Activated CD8-positive, alpha-beta memory T cell treated with anti-CD3 and anti-CD28 coated beads for 4 hours (primary cell): ENCODE measurements at places on chromosomes 4 and X.
A peak's percentile ranks its signal among the peaks of the same experiment; 100 is the strongest.

DNA sequence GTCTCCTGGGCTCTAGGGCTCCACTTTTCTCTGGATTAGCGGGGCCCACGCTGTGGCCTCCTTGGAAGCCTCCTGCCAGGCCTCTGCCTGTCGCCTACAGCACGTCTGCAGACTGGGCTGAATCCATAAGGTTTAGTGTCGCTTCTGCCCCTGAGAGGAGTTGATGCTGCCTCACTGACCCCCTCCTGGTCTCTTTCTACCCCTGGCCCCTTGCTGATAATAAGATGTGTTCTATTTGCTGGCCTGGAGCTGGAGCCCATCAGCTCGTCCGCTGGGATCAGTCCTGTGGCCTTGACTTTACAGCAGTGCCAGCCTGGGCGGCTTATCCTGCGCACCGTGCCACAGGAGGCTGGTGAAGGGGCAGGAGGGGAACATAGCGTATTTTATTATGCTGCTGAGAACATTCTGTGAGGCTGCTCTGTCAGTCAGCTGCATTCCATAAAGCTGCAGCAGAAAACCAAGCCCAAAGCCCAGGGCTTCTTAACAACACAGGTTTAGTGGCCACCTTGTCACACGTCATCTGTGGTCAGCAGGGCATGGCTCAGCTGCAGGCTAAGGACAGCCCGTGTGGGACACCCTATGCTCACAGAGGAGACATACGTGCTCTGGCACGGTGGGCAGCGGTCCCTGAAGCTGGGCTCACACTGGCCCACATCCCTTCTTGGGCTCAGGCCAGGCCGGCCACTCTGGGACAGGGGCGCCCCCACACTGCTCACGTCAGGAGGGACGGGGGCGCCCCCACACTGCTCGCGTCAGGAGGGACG lies 29.3 kb upstream of the HGFAC start:
- no peak for DNase-seq

- DNase-seq, result no peak
Observed at GRCh38 chr4:77045490-77045889, 30.3 kb downstream of the CCNI start.

GRCh38 chr4:109729718-109730618 lies at the start of gene PLA2G12A:
PLA2G12A (minus strand) TSS chr4:109730070; CDS start chr4:109729809, 261 bp downstream.
- peak; percentile 52 for DNase-seq

GRCh38 chr4:10078481-10079233 lies 37.9 kb downstream of the WDR1 start:
- no peak for DNase-seq

DNA sequence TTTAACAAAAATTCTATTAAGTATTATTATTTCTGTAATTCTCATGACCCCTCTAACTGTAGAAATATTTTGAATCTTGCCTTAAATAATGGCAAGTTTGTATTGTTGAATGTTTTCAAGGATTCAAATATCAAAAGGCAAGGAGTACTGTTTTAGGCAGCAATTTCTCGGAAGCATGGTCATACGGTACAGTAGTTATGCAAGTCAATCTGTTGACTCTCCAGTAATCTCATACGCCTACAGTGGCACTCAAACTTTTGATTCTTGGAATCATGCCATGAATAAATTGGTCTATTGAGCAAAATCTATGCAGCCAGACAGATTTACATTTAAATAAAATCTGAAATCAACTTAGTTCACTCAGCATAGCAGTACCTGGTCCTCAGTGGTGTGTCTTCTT lies 139.6 kb upstream of the FAM47C start:
- no peak for DNase-seq

- no peak for DNase-seq
Observed at GRCh38 chrX:1601768-1602085, 10.3 kb downstream of the AKAP17A start.

DNA sequence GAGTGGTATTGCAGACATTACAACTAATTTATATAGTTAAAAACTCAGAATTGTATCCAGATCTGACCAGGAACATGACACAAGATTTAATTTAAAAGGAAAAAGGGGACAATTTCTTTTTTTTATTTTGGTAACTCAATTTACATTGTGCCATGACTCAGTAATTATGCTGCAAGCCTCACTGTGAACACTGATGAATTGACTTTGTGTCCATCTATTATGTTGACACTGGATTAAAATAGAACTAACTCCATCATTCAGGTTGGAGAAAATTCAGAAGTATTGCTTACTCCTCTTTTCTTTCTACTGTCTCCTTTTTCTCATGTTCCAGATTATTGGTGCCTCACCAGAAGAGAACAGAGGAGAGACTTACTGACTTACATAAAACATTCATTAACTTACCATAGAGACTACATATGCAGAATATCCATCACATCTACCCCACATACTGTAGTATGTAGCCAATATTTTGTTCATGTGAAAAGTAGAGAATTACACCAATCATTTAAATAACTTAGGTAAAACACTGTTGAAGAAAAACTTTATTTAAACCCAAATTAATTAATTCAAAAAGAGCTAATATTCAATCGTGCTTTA lies 15.8 kb upstream of the LEF1 start:
- no peak for DNase-seq

- DNase-seq, result no peak
Observed at GRCh38 chrX:108091878-108092291, 307 bp downstream of the ATG4A start.

- DNase-seq, result no peak
Observed at GRCh38 chr4:113499696-113500095, 261.8 kb downstream of the CAMK2D start.

DNA sequence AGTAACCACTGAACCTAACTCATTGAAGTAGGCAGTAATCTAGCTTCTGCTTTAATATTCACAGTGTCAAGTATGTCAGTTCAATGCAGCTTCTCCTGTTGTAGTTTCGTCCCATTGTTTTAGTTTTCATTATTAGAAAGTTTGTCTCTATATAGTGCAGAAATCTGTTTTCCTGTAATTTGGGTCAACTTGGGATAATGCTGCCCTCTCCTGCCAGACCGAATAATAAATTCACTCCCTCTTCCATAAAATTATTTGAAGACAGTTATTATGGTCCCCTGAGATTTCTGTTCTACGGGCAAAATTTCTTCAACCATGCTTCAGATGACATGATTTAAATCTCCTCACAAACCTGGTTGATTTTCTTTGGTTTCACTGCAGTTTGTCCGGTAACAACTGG lies 4.6 kb upstream of the LUZP4 start:
- no peak for DNase-seq

- DNase-seq, result no peak
Observed at GRCh38 chr4:54517781-54518444, 139.8 kb upstream of the KIT start.

DNA sequence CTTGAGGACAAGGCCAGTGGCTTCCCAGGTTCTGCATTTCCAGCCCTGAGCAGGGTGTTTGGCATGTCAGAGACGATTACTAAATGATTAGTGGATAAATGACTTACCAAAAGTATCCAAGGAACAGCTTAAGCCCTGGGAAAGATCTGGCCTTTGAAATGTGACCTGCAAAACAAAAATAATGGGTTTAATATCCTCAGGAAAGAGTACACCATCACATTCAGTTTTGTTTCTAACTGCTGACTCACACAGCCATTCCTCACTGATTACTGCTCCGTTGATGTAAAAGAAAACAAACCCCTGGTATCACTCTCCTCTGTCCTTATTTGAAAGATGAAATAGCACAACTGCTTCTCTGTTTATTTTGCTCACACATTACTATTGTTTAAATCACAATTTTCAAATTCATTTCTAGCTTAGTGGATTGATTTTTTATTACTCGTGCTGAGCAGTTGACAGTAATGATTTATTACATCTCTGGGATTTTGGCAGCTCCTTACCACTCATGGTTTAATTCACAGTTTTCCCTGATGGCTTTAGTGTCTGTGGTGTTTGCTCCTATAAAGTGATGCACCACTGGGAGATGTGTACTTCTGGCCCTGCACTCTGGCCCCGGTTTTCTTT lies 117.0 kb downstream of the CBLL2 start:
- DNase-seq, result no peak

GRCh38 chr4:36081185-36081584 lies 163.1 kb downstream of the ARAP2 start:
- no peak for DNase-seq

GRCh38 chrX:143854006-143854405 lies 29.9 kb upstream of the UBE2NL start:
- no peak for DNase-seq

GRCh38 chr4:87835197-87835596 lies 2.4 kb downstream of the MEPE start:
- DNase-seq, result no peak

DNA sequence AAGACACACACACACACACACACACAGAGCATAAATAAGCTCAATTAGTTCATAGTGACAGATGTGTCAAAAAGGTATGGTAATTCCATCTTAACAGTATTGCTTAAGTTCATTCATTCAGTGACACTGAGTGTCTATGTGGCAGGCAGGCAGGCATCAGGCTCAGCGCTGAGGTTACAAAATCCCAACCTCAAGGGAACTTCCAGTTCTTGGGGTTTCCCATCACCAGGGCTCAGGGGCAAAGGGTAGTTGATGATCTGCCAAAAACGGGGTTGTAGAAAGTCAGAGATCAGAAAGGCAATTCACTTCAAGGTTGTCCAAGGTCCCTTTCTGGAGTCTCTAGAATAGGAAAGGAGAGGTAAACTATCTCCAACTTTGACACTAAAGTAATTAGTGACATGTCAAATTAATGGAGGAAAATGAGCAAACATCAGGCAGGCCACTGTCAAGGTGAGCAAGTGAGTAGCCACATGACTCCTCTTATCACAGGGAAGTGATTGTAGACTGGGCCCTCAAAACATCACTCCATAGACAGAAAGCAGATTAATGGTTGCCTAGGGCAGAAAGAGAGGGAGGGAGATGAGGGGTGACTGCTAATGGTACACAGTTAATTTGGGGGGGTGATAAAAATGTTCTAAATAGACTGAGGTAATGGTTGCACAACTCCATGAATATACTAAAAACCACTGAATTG lies 41.8 kb downstream of the GPC4 start:
- DNase-seq, result no peak

GRCh38 chr4:165248102-165248501 lies 40.7 kb downstream of the KLHL2 start:
- DNase-seq, result no peak

DNA sequence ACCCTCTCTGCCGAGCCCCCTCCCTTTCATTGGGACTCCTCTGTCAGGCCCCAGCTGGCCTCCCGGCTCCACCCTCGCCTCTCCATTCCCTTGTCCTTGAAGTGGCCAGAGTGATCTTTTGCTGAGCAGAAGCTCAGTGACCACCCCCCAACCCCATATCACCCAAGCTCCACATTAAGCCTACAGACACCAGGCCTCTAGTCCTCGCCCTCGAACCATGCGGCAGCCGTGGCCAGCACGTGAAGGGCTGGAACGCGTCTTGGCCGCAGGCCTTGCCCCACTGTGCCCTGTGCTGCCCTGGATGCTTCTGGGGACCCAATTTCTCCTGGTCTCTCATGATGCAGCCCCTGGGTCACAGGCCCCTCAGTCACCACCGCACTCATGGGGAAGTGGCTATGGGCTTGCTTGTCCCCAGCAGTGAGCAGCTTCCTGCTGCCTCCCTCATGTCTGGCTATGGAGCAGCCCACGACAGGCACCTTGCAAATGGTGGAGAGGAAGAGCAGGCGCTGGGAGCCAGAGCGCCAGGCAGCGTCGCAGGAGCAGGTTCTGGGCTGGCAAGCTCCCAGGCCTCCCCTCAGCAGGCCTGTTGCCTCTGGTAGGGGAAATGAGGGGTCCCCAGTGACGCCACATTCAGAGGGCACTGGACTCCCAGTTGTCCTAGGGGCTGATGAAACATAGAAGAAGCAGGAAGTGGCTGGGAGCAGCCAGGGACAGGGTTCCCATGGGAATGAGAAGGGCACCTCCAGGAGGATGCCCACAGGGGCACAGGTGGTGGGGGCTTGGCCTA lies 757 bp upstream of the SRPK3 start:
- no peak for DNase-seq

GRCh38 chr4:83552924-83553323 lies 17.0 kb downstream of the GPAT3 start:
- no peak for DNase-seq

GRCh38 chr4:44760142-44760898 lies 34.0 kb upstream of the GNPDA2 start:
- no peak for DNase-seq
